NB4 (cell line): ENCODE measurements at places on chromosomes 1 and 21.

GRCh38 chr1:98278055-98278454 lies 357.2 kb upstream of the DPYD start:
- no peak for DNase-seq

DNA sequence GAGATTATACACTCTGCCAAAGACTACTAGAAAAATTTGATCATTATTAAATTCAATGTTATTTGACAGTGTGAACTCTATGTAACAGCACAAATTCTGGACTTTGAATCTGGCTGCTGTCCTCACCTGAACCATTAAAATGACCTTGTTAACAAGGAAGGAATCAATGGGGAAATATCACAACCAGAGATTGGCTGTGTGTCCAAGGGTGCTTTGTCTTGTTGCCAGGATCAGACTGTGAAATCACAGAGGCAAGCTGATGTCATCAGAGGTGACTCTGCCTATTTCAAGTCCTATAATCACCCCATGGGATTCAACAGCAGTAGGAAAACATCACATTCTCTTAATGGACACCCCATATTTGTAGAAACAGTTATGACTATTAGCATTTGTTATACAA lies 46.8 kb downstream of the ADAMTS5 start:
- DNase-seq: no peak

DNA sequence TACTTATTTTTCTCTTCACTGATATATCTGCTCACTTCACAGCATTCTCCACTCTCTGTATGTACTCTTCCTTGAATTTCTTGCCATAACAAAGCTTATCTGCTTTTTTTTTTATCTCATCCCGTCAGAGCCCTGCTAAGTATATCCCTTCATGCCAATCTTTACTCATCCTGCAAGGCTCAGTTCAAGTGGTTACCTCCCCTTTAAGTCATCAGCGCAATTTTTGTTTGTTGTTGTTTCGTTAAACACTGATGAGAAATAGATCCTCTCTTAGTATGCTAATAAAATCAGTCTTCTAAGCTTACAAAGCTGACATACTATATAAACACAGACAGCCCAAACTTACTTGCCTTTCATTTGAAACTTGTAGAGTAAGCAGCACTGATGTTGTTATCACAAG lies 17.8 kb downstream of the COL24A1 start:
- no peak for DNase-seq

DNA sequence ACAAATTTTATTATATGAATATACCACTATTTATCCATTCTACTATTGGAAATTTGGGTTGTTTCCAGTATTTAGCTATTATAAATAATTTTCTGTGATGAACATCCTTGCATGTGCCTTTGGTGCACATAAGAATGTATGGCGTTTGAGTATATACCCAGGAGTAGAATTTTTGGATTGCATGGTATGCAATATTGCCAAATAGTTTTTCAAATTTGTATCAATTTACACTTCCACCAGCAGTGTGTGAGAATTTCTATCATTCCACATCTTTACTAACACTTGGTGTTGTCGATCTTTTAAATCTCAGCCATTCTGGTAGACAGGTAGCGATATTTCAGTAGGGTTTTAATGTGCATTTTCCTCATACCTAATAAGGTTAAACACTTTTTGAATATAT lies 9.2 kb upstream of the FNBP1L start:
- no peak for DNase-seq

GRCh38 chr1:232273011-232273410 lies 356.9 kb downstream of the SIPA1L2 start:
- peak; percentile 19 for DNase-seq

GRCh38 chr1:111183308-111184069 lies 17.0 kb downstream of the DENND2D start:
- no peak for DNase-seq
